ENCODE measurements at places on chromosomes 13 and 19.

DNA sequence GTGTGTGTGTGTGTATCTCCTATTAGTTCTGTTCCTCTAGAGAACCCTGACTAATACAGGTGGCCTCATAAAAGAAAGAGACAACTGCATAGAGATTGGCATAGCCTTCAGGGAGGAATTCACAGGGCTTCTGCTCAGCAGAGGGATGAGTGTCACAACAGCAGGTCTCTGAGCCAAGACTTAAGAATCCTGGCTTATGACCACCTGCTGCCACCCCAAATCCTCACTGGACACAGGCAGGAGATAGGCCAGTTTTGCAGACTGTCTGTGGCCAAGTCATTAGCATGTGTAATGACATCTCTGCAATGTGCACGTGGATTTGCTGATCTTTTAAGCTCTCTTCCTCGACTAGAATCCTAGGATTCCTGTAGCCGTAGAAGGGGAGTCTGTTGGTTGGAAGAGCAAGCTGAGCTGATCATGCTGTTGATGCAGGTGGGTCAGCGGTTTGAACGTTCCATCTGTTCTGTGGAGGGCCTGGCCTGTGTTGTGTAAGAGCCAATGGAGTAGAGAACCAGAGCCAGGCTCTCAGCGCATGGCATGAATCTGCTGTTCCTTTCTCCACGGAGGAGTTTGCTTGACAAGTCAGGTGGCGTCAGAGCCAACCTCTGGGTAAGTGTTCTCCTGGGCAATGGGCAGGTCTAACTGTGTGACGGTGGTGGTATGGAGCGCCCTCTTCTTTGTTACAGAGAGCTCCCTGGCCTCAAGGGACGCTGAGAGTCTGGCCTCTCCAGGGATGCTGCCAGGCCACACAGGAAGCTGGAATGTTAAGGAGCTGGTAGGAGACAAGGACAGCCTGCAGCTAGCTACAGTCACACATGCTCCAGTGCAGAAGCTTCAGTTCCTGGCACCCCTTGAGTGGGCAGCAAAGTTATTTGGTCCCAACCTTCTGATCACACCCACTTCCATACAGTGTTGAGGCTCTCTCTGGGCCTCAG is 503.1 kb downstream of the FOXO1 start:
- no peak for DNase-seq

DNA sequence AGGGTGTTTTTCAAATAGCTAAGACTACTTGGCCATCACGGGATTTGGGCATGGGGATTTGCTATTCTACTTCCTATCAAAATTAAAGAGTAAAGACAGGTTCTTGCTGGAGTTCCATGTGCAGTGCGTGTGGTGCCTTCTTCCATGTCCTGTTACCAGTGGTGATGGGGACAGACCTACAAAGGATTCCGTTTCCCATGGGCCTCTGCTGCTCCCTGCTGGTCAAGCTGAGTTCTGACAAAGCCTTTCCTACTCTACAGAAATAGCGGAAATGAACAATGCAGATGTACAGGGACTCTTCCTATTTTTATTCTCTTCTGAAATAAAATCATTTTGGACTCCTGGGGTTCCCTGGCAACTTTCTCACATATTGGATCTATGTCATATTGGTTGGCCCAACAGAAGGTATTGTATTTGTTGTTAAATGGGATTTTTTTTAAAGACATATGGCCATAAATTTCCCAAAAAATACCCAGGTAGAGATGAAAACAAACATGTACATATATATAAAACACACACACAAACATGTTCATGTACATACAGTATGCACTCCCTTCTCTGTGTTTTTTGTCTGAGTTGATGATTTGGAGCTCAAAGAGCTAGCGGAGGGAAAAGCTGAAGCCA is 90.5 kb upstream of the SLC15A1 start:
- DNase-seq = peak; percentile 67

GRCh38 chr13:27971776-27972477 is 2.8 kb upstream of the CDX2 start:
- DNase-seq = no peak

GRCh38 chr13:23960566-23961156 is 63.4 kb upstream of the C1QTNF9B start:
- no peak for DNase-seq

DNA sequence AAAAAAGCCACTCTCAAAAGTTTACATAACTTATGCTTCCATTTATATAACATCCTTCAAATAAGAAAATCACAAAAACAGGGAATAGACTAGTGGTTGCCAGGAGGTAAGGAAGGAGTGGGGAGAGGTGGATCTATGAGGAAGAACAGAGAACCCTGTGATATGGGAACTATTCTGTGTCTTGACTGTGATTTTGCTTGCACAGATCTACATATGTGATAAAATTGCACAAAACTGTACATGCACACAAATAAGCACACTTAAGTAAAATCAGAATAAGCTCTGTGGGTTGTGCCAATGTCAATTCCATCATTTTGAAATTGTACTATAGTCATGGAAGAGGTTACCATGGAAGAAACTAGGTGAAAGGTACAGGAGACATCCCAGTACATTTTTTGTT is 121.6 kb upstream of the SGCG start:
- DNase-seq = no peak

GRCh38 chr19:49570997-49571676 is 9.2 kb downstream of the NOSIP start:
- DNase-seq = no peak

- no peak for DNase-seq
Observed at GRCh38 chr13:95956589-95957148, 96.5 kb downstream of the UGGT2 start.

Measured in hepatic stellate cell (primary cell).